ENCODE measurements at places on chromosomes 1 and 21.
A peak's percentile ranks its signal among the peaks of the same experiment; 100 is the strongest.

DNA sequence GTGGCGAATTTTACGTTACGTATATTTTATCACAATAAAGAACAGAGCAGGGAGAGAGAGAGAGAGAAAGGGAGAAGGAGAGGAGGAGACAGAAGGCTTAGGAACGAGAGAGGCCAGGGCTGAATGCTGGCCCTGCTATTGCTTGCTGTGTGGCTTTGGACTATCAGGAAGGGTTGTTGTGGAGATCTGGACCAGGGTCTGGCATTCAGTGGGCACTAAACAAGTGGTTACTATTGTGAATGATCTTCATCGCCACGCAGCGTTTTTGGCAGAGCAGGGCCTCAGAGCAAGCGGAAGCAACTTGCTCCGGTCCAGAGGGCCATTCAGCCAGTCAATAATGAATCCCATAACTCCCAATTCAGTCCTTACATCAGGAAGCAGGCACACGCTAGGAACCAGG is 26.4 kb downstream of the PIK3C2B start:
- DNase-seq: peak; percentile 54

DNA sequence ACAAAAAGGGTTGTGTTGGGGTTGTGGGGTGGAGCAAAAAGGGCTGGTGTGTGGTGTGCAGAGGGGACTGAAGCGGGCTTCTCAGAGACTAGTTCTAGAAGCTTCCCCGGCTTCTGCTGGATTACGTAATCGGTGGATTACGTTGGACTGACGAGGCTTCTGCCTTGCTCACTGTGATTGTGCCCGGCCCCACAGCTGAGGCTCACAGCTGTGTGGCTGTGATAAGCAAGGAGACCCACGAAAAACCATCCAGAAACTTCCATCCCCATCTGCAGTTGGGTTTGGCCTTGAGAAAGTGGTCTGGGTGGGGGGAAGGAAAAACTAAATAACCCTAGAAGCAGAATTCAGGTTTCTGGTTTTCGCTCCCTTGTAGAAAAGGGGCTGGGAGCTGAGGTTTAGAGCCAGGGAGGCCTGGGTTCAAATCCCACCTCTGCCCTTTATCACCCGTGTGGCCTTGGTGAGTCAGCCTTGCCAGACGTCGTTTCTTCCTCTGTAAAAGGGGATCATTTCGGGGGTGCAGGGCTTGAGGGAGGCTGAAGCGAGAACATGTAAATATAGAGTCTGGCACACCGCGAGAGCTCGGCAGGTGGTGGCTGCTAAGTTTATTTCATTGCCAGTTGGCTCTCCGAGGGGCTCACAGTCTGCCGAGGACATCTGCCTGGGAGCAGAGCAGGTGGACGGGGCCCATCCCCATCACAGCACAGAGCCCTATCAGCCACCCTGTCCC is 30.4 kb upstream of the DISP3 start:
- no peak for DNase-seq

DNA sequence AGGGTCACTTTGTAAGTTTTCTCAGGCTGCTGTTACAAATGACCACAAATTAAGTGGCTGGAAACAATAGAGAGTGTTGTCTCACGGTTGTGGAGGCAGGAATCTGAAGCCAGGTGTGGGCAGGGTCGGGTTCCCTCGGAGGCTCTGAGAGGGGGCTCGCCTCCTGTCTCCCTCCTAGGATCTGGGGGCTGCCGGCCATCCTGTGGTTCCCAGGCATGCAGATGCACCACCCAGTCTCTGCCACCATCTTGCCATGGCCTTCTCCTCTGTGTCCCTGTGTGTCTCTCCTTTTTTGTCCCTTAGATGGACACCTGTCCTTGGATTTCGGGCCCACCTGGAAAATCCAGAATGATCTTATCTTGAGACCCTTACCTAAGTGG is 4.8 kb downstream of the TP73 start:
- DNase-seq: no peak

DNA sequence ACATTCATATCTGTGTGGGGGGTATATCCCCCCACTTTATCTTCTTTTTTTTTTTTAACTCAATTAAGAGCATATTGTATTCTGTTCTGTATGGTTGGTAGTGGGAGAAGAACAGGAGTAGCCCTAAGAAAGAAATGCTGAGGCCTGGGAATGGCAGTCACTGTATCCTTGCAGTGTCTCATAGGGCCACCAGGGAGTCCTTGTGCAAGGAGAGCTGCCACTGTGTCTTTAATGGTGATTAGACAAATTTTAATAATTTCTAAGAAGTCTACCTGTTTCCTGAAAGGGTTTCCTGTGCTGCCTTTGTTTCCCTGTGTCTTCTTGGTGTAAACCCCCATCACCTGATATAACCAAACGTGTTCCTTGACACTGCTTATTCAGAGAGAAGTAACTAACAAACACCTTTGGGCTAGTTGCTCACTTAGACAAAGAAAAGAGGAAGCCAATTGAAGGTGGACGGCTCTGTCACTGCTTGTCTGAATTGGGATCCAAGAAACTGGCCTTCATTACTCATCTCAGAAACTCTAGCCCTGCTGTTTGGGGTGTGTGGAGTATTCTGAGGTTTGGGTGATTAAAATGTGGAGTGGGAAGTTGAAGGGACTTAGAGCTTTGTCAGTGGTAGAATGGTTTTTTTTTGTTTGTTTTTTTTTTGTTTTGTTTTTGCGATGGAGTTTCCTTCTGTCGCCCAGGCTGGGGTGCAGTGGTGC is 15.2 kb downstream of the GIPC2 start:
- no peak for DNase-seq

DNA sequence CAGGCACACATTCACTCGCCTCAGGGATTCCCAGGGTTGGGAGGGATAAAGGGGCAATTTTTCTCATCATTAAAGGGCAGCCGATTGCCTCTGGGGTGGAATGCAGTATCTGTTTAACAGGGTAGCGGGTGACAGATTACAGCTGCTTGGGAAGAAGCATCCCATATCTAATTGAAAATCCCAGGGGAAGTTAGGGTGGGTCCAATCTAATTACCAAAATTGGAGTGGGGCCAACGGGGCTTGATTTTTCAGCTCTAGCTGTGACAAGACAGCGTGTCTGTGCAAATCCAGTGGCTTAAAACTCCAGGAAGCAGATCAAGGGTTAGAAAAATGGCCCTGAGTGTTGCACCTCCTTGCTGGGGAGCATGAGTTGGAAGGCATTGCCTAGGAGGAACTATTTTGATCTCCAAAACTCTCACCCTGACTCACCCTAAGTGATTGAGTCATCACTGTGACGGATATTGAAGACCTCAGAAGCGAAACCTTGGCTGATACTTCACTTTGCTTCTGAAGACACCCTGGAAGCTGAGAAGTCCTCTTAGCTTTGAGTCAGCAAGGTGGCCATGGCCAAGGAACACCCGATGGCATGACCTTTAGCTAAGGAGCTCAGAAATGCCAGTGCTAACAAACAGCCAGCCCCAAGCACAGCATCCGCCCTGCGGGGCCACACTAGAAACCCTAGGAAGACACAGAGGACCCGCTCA is 46.0 kb downstream of the GRHL3 start:
- DNase-seq: no peak

- peak; percentile 12 for DNase-seq
Measured at GRCh38 chr1:94805912-94806311, 14.2 kb upstream of the SLC44A3 start.

- DNase-seq: no peak
Measured at GRCh38 chr21:14825514-14825974, 239.3 kb downstream of the NRIP1 start.

GRCh38 chr1:10934150-10934818 is 78.2 kb upstream of the TARDBP start:
- DNase-seq: no peak

DNA sequence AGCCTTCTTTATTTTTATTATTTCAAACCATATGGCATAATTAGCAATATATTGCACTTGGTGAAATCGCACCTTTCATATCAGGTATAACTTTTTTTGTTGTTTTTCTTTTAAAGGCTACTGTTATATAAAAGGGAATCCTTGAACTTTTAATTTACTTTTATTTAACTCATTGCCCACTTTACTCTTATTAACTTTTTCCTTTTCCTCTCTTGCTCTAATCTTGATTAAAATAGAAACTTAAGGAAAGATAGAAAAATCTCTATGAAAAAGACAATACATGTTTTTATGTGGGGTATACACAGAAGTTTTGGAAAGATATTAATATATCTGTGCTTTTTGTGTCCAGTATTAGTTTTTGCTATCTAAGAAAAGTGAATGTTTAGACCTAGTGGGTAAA is 805.8 kb downstream of the USP25 start:
- no peak for DNase-seq

DNA sequence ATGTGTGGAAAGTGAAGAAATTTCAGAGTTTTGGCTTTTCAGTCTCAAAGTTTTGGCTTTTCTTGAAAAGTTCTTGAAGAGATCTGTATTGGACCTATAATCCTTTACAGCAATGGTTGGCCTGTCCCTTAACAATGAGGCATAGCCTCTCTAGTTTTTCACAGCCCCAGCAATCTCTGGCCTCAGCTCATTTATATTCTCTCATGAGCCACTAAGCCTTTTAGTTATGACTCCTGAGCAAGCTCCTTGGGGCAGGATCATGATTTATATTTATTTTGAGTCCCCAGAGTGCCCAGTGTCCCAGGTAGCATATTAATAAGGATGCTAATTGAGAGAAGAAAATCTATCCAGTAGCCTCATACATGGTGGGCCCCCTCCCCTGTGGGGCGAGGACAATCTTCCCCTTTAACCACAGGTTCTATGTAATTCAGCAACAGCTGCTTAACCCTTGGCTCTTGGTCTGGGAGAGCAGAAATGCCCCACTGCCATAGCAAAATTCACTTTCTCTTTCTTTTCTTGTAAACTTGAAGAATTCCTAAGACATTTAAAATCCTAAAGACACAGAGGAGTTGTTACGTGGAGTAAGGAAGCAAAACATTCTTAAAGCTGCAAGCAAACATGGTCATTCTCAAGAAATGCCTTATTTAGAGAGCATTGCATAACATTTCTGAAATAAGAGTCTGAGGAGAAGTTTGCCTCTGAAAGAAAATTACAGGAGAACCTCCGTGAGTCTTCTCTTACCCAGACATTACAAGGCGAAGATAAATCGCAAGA is 6.3 kb downstream of the NGF start:
- DNase-seq: no peak

DNA sequence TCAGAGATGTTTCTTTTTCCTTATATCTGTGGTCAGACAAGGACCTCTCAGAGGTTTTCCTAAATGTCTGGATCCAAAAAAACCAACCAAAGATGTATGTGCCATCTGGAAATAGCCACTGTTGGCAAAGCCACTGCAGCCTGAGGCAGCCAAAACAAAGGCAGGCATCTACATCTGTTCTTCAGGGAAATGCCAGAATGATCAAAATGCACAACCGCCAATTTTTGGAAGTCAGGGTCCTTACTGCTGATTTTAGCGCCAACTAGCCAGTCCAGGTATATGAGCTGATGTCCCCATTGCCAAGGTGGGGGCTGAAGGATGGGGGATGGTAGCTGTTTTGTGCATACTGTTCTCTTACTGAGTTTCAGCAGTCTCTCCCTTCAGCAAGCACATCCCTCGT is 45.9 kb downstream of the SYT14 start:
- no peak for DNase-seq

- no peak for DNase-seq
Measured at GRCh38 chr1:177848577-177848976, 121.3 kb downstream of the SEC16B start.

- DNase-seq: no peak
Measured at GRCh38 chr1:119435052-119435451, 20.1 kb downstream of the HSD3B2 start.

DNA sequence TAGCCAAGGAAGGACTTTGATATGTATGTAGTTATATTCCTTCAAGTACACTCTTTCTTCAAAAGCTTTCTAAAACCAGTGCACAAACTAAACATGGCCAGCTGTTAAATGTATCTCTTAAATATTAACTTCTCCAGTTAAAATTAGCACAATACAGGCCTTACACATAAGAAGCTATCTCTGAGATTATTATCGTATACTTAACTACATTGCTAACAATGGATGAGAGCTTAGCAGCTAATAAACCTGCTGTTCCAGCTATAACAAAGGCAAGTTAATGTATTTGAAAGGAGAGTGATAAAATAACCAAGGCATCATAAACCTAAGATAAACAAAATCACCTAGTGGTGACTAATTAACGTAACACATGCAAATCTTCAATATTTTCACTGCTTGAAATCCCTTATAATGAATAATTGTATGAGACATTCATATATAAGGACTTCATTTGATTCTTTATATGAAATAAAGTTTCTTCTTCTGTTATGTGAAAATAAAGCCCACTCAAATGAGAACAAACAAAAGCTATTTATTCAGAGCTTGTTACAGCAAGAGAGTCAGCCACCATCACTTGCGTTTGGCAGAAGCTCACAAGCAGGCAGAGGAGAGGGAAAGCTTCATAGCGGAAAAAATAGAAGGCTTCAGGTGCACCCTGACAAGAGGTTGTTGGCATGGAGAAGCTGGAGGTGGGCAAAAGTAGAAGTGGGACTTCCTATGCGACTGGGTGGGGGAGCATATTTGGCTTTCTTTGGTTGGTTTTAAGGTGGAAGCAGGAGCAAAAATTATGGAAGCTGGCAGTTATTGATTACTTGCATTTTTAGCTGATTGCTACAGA is 274.1 kb upstream of the CHRM3 start:
- no peak for DNase-seq

DNA sequence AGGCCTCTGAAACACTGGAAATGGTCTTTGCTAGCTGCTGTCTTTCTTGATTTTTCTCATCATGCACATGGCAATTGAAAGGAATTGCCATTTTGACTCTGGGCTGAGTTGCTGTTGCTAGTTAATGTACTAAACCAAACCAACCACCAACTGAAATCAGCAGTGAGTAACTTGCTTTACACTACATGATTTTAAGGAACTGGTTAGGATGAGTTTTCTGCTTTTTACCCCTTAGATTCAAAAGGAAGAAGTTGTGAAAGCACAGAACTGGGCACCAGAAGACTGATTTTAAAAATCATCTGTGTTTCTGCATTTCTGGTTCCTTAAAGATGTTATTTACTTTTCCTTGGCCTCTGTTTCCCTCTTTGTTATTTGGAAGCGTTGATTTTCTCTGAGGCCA is 361.9 kb downstream of the HLX start:
- no peak for DNase-seq

GRCh38 chr1:90780981-90781380 is 63.9 kb upstream of the BARHL2 start:
- no peak for DNase-seq

GRCh38 chr21:44454747-44455523 is at the start of gene LRRC3:
LRRC3 (plus strand) TSS chr21:44455510; CDS start chr21:44456645, 1,135 bp downstream.
- DNase-seq: no peak

DNA sequence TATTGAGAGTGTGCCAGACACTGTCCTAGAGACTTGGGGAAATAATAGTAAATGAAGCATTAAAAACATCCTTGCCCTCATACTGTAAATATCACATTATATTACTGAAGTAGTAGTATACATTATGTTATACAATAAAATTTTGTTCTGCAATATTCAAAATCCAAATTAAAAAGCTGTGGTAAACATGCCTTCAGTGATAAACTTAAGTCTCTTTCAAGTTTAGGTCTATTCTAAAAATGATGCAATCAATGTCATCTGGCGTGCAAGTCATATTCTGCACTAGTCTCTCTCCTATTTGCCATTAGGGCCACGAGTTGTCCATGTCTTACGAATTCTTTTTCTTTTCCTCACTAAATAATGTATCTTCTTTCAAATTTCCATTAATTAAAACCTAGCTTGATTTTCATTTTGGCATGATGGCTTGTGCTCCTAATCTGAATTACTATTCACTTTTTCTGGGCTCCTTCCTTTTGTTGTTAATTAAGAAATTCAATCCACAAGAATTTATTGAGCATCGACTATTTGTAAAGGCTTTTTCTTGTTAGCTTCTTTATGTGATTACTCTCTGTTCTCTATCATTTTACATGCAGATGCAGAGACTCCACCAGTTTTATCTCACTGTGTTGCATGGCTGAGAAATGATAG is 130.7 kb downstream of the COQ8A start:
- DNase-seq: no peak
